Upper lobe of left lung (tissue), 6 donors: ENCODE measurements at places on chromosomes 11 and 22. TPM values are rescaled to one million over a fixed set of nuclear protein-coding genes. Genes with fewer than 3 reads are reported as not detected.

- peak; percentile 81 for DNase-seq
Measured at GRCh38 chr11:64834723-64835615, 9.5 kb downstream of the CDC42BPG start.

Gene NCF4
- 43.3 TPM for total RNA-seq

- DNase-seq: no peak
Measured at GRCh38 chr11:30346068-30346688, 23.3 kb downstream of the ARL14EP start.

- DNase-seq: no peak
Measured at GRCh38 chr11:126918556-126918955, 82.0 kb downstream of the KIRREL3 start.

- peak; percentile 82 for DNase-seq
Measured at GRCh38 chr11:115659061-115659963, 155.1 kb upstream of the CADM1 start.

- DNase-seq: no peak
Measured at GRCh38 chr22:49994361-49995040, 18.1 kb downstream of the IL17REL start.

GRCh38 chr11:70503468-70504221 is 105.3 kb downstream of the CTTN start:
- DNase-seq: no peak

Gene ISX
- not detected for total RNA-seq

- DNase-seq: no peak
Measured at GRCh38 chr11:90179923-90180322, 42.9 kb downstream of the CHORDC1 start.

GRCh38 chr22:40626851-40627250 is 9.7 kb downstream of the MRTFA start:
- DNase-seq: no peak

Gene OR52W1
- not detected for total RNA-seq

GRCh38 chr11:116517077-116517476 is 255.7 kb downstream of the BUD13 start:
- no peak for DNase-seq

Gene SCN3B
- total RNA-seq: 0.46 TPM

Gene CENPM
- total RNA-seq: 1.9 TPM

GRCh38 chr11:71542879-71543777 is 5.1 kb upstream of the KRTAP5-9 start:
- DNase-seq: no peak

Gene CLTCL1
- total RNA-seq: 14.7 TPM

GRCh38 chr11:488579-488978 is 18.5 kb downstream of the RNH1 start:
- peak; percentile 76 for DNase-seq
